ENCODE measurements at places on chromosomes 4 and X. TPM values are rescaled to one million over a fixed set of nuclear protein-coding genes. Genes with fewer than 3 reads are reported as not detected.

- no peak for DNase-seq
These were observed 33.2 kb downstream of the PCGF3 start for GRCh38 chr4:738781-739280.

DNA sequence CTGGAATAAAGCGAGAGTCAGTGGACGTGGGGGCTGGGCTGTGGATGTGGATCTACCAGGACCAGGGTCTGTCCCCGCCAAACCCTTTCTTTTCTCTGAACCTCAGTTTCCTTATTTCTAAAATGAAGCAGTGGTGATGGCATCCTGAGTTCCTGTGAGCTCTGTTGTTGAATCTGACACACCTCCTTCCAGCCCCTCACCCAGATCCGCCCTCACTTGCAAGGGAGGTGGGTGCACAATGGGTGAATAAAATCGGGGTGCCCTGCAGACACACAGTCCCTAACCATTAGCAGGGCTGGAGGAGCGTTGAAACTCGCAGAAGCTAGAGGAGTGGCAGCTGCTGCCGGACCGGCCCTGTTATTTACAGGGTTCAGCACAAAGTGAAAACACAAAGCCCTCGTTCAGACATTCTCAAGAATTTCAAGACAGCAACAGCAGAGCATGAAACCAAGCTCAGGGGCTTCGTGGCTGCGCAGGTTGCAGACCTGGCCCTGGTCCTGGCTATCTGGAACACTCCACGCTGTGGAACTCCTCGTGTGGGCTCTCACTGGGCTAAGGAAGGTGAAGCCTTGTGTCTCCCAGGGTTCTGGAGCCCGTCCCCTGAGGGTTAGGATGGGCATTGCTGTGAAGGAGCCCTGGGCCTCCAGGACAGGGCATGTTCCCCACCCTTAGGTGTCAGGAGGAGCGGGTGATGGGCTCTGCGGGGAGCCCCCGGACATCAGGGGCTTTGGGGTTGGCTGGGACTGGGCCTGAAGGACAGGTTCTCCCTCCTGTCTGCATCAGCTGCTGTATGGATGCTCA is 42.9 kb downstream of the PSAPL1 start:
- no peak for DNase-seq

GRCh38 chr4:141036786-141037185 is 96.5 kb downstream of the RNF150 start:
- DNase-seq, result no peak

GRCh38 chr4:112916868-112917267 is 132.6 kb upstream of the ANK2 start:
- no peak for DNase-seq

DNA sequence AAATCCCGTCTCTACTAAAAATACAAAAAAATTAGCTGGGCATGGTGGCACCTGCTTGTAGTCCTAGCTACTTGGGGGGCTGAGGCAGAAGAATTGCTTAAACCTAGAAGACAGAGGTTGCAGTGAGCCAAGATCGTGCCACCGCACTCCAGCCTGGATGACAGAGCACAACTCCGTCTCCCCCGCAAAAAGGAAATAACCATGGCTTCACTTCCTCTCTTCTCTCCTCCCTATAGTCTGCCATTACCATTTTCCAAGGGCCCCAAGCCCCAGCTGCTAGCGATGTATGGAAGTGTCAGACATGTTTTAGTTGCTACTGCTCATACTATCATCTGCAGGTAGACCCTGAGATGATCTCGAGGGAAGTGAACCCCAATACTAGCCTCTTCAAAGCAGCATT is 177.3 kb upstream of the FAM9B start:
- no peak for DNase-seq

GRCh38 chrX:51917604-51918003 is 24.2 kb downstream of the MAGED1 start:
- no peak for DNase-seq

DNA sequence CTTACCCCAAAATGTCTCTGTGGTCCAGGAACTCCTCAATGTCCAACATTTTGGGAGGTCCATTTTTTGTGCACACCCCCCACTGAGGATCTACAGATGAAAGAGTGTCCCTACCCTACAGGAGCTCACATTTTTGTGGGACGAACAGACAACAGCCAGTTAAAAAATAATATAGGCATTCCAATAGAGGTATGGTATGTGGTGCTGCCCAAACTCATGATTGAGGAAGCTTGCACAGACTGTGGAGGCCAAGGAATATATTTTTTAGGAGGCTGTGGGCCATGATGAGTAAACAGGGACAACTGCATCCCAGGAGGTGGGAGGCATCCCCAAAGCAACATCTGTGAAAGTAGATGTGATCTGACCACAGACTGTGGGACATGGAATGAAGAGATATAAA is 181.0 kb upstream of the HCCS start:
- DNase-seq, result no peak

GRCh38 chr4:154939851-154940250 is 158.8 kb downstream of the RBM46 start:
- no peak for DNase-seq

- no peak for DNase-seq
These were observed 23.5 kb downstream of the AWAT2 start for GRCh38 chrX:70026112-70026850.

- DNase-seq, result no peak
These were observed 146.9 kb downstream of the STIM2 start for GRCh38 chr4:27007507-27007906.

DNA sequence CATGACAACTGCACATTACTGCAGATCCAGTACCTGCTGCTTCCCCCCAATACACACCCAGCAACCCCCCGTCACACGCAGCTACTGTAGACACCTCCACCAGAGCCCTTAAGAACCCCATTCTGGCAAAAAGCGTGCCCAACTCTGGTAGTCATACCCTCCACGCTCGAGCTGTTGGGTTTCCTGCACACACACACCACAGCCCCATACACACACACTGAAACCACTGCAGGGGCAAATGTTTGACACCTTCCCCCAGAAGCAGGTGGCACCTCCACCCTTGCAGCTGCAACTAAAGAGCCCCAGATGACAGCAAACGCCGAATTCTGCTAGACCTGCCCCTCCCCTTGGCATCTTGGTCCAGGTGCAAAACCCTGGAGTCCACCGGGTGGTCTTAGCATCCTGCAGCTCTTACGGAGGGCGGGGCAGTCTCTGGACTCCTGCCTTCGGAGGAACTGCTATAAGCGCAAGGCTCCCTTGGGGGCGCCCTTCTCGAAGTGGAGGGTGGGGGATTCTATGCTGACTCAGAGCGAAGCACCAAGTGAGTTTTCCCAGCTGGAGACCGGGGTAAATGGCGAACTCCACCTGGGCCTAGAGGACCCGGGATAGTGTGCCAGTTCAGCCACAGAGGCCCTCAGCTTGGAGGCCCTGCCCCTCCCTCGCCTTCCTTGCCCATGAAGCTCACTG is 1.5 kb downstream of the FRMPD3 start:
- DNase-seq, result no peak

GRCh38 chrX:6857749-6858148 is 289.8 kb upstream of the STS start:
- no peak for DNase-seq

DNA sequence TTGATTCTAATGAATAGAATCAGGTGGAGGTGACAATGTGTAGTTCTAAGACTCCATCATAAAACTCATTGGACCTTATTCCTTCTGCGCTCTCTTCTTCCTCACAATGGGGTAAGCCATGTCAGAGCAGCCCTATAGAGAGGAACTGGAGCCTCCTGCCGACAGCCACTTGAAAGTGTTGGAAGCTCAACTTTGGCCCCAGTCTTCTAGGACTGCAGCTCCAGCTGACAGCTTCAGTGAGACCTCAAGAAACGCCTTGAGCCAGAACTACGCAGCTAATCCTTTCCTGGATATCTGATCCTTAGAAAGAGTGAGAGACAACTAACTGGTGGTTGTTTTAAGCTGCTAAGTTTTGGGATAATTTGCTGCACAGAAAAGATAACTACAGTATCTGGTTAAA is 22.1 kb upstream of the ADH7 start:
- DNase-seq, result no peak

GRCh38 chrX:40240844-40241243 is 143.1 kb upstream of the BCOR start:
- no peak for DNase-seq

GRCh38 chrX:56920338-56920997 is 74.9 kb downstream of the SPIN3 start:
- DNase-seq, result no peak

- no peak for DNase-seq
These were observed 100.3 kb downstream of the EMCN start for GRCh38 chr4:100417565-100417964.

- DNase-seq, result no peak
These were observed 207.9 kb upstream of the FAT1 start for GRCh38 chr4:186931519-186931918.

GRCh38 chrX:19846995-19847790 is 40.2 kb downstream of the SH3KBP1 start:
- peak; percentile 63 for DNase-seq

DNA sequence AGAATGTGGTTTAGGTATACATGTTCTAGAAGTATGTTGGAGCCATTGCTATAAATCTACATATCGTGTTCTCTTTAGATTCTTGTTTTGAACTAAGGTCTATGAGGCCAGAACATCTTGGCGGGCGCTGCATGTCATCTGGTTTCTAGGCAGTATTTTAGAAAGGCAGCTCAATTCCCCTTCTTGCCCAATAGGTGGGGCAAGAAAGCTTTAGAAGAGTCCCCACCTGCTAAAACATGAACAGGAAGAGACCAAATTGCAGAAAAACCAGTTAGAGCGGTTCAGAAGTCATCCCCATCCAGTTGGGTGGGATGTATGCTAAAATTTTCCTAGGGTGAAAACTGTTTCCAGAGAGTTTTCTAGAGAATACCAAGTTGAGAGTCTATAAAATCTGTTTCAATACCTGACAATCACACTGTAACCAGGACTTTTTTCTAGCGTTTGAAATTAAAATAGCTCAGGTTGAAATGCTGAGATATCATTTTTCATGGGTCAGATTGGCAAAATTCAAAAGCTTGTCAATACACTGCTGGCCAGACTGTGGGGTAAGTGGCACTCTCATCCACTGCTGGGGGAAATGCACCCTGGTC is 17.5 kb upstream of the SH3KBP1 start:
- DNase-seq, result peak; percentile 72

The SH3RF1 gene
- 26.4 TPM for total RNA-seq

The VMA21 gene
- total RNA-seq, result 58.4 TPM

The ZAR1 gene
- total RNA-seq, result not detected

The FREM3 gene
- not detected for total RNA-seq
